ENCODE measurements at places on chromosomes 11 and 22.

DNA sequence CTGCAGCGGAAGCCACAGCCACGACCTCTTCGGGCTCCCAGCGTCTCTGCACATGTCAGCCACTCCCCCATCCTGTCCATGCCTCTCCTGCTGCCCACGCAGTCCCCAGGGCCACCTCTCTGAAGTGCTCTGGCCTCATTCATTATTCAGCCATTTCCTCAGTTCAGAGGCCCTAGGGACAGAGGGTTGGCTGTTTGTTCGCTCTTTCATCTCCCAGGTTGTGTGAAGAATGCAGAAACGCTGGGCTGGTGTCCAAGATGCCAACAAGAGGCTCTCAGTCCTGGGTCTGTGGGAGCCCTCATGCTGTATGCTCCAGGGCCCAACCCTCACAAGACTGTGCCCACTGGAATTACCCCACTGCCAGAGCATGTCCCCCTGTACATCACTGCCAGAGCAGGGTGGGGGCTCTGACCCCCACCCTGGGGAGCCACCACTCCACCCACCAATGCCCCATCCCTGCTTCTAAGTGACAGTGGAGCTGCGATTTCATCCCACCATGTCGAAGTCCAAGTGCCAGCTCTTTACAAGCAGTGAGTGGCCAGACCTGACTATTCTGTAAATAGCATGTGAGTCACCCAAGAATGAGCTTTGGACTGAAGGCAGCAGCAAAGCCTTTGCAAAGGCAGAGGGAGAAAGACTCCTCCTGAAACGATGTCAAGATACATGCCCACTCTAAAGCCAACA lies 209.6 kb downstream of the BUD13 start:
- DNase-seq = no peak

DNA sequence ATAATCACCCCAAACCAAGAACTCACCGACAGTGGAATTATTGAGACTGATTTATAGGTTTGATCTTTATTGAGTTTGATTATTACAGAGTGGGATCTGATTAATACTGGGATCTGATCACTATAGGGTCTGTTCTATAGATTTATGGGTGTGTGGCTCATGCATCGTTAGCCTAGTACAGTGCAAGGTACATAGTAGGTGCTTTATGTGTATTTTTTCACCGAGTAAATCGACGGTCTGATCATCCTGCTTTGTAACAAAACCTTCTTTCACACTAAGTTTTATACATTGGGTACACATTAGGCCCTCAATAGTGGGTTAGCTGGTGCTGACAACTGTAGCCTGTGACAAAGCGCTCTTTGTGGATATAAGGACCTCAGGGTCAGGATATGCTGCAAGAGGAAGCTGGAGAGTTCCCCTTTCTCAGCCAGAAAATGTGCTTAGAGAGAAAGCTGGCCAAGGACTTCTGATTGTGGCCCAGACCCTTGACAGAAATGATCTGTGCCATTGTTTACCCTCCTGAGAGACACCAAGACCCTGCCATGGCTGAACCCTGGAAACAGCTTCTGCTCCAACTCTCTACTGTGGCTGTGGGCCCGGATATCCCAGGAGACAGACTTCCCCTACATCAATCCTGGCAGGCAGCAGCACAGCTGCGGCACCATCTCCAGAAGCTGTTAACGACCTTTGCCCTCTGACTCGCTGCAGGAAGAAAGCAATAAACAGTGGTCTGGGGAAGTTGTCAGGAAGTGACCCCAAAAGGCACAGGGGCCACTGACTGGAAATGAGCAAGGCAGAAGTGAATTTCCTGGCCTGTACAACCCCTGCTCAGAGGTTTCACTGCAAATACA lies 16.1 kb upstream of the TPP1 start:
- no peak for DNase-seq

- no peak for DNase-seq
Observed at GRCh38 chr11:93715797-93716396, 25.4 kb downstream of the TAF1D start.

GRCh38 chr11:102108734-102109440 lies 1.4 kb upstream of the YAP1 start:
- no peak for DNase-seq

- DNase-seq = no peak
Observed at GRCh38 chr11:70297341-70297740, 26.9 kb downstream of the PPFIA1 start.

DNA sequence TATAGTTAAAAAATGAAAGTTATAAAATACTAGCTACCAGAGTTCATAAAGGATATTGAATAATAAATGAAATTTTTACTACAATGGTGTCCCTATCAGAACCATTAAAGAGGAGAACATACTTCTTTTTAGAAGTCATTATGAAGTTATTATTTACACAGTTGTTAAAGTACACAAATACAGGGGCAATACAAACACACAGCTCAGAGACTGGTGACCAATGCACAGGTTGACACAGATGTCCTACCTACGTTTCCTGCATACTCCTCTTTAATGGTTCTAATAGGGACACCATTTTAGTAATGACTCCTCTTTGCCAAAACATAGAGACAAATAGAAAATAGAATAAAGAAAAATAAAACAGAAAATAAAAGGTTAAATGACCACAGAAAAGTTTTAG lies 10.1 kb downstream of the NLRP10 start:
- DNase-seq = no peak

DNA sequence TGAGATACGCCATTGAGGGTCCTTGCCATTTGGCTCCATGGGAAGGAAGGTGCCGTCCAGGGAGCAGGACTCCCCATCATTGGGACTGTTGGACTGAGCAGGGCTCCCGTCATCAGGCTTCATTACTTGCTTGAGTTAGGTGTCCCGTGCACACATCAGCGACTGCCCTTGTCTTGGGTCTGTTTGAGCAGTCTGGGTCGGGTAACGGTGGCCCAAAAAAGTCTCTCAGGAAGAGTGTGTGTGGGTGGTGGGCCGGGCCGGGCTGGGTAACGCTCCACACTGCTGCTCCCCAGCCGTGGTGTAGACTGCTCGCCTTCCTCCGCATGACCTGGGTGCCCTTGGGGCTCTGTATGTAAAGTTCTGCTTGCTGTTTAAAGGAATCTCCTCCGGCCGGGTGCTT lies 293.5 kb downstream of the TBC1D22A start:
- DNase-seq = no peak
